Caco-2 (cell line): ENCODE measurements at places on chromosomes 5 and 9.

GRCh38 chr9:131812116-131812790, 72.4 kb upstream of the RAPGEF1 start:
- no peak for DNase-seq
- no peaks in the 10 kb centered on the region; the same call in 1 of the 2 replicates for H3K27me3 ChIP-seq
- H3K27ac ChIP-seq, result no peak overlapping the region
- no peak overlapping the region for H3K4me3 ChIP-seq
- H3K4me1 ChIP-seq, result no peaks in the 10 kb centered on the region

GRCh38 chr9:136779808-136780207, 11.3 kb upstream of the TMEM141 start:
- H3K4me1 ChIP-seq, result peaks cover 58% of the 10 kb centered on the region
- peak overlapping the region; percentile 95 for H3K27ac ChIP-seq
- no peak for DNase-seq
- H3K27me3 ChIP-seq, result no peaks in the 10 kb centered on the region

DNA sequence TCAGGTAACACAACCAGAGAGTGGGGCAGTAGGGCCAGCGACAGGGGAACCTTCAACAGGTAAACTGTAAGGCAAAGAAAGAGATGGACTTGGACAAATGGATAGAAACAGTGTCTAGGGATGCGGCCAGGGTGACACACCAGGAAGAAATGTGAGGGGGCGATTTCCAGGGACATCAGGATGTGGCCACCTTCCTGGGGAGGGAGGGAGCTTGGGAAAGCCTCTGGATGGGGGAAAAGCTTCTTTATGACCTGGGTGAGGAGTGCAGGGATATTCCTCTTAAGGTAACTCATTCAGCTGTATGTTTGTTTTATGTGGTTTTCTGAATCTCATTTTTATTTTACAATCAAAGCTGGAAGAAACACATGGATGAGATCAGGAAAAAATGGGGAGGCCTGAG, 11.9 kb upstream of the NXNL2 start:
- H3K36me3 ChIP-seq, result no peaks in the 10 kb centered on the region
- H3K27me3 ChIP-seq, result no peaks in the 10 kb centered on the region
- H3K4me1 ChIP-seq, result no peaks in the 10 kb centered on the region
- no peak overlapping the region for H3K27ac ChIP-seq
- no peak overlapping the region for H3K4me3 ChIP-seq

GRCh38 chr5:59164041-59164830, 581.4 kb downstream of the RAB3C start:
- peak overlapping the region; percentile 67 for H3K27ac ChIP-seq
- no peak overlapping the region for H3K4me3 ChIP-seq
- no peaks in the 10 kb centered on the region for H3K36me3 ChIP-seq
- DNase-seq, result no peak
